CD4-positive, CD25-positive, alpha-beta regulatory T cell (primary cell): ENCODE measurements at places on chromosomes 6 and 20. TPM values are rescaled to one million over a fixed set of nuclear protein-coding genes. Genes with fewer than 3 reads are reported as not detected.

BHLHE23 gene
- total RNA-seq, result not detected

CCM2L gene
- not detected for total RNA-seq

CRIP3 gene
- total RNA-seq, result 3.8 TPM

DNA sequence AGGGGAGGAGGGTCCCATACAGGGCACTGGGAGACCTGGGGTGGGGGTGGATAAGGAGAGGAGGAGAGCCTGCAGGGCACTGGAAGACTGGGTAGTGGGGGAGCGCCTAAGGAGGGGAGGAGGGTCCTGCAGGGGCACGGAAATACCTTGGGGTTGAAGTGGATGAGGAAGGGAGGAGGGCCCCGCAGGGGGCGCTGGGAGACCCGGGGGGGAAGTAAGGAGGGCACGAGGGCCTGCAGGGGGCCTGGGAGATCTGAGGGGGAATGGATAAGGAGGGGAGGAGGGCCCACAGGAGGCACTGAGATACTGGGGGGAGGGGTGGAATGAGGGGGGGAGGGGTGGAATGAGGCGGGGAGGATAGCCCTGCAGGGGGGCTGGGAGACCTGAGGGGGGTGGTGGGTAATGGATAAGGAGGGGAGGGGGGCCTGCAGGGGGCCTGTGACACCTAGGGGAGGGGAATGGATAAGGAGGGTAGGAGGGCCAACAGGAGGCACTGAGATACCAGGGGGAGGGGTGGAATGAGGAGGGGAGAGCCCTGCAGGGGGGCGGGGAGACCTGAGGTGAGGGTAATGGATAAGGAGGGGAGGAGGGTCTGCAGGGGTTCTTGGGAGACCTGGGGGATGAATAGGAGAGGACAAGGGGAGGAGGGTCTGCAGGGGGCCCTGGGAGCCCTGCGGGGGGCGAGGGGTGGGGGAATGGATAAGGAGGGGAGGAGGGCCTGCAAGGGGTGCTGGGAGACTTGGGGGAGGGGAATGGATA is 567 bp upstream of the CTCFL start:
- H3K4me1 ChIP-seq, result no peaks in the 10 kb centered on the region
- no peak overlapping the region for H3K27ac ChIP-seq
- H3K27me3 ChIP-seq, result peaks cover 3% of the 10 kb centered on the region
- DNase-seq, result no peak
- no peaks in the 10 kb centered on the region for H3K36me3 ChIP-seq

GRCh38 chr20:20395903-20396568 is 28.1 kb downstream of the INSM1 start:
- H3K36me3 ChIP-seq, result peaks cover 6% of the 10 kb centered on the region
- DNase-seq, result no peak
- H3K4me3 ChIP-seq, result no peak overlapping the region
- H3K27me3 ChIP-seq, result no peaks in the 10 kb centered on the region
- no peak overlapping the region for H3K27ac ChIP-seq

- H3K4me1 ChIP-seq, result no peaks in the 10 kb centered on the region
- H3K27ac ChIP-seq, result no peak overlapping the region
- H3K27me3 ChIP-seq, result no peaks in the 10 kb centered on the region
- H3K36me3 ChIP-seq, result no peaks in the 10 kb centered on the region
- H3K4me3 ChIP-seq, result no peak overlapping the region
These were observed 736.4 kb upstream of the MARCKS start for GRCh38 chr6:113120582-113121285.

GRCh38 chr6:170112583-170112860 is 178.4 kb downstream of the DLL1 start:
- DNase-seq, result no peak
- H3K27me3 ChIP-seq, result no peaks in the 10 kb centered on the region
- no peaks in the 10 kb centered on the region for H3K4me1 ChIP-seq

GRCh38 chr20:10047427-10047826 is 12.6 kb downstream of the ANKEF1 start:
- H3K27me3 ChIP-seq, result no peaks in the 10 kb centered on the region
- H3K27ac ChIP-seq, result no peak overlapping the region
- DNase-seq, result no peak

DNA sequence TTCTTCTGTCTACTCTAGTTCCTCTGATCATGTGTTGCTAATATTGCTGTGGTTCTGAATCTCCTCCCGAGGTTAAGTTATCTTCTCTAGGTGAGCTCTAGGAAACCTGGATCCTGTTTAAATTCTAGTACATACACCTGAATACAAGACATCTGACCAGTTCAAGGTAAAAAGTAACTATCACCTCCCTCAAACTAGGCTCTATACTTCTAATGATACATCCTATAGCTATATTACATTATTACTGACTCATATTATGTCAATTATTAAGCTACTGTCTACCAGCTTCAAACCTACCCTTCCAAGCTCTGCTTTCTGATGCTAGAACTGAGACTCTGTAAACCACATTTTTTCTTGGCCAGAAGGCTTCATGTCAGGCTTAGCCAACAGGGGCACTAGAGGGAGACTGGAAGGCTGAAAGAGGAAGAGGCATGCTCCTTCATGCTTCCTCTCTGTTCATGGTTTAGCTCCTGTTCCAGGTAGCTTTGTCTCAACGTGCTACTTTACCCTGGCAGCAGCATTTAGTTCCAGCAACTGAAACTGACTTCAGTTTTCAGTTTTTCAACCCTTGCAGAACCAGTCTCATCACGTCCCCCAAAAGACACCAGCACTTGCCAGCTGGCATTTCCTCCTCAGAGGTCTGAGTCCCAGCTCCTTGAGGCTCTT is 148.4 kb upstream of the TOP1 start:
- no peaks in the 10 kb centered on the region for H3K27me3 ChIP-seq
- H3K4me3 ChIP-seq, result no peak overlapping the region
- no peak for DNase-seq

GRCh38 chr6:24858177-24858653 is 59.5 kb upstream of the ARMH2 start:
- H3K27me3 ChIP-seq, result no peaks in the 10 kb centered on the region
- peaks cover 89% of the 10 kb centered on the region for H3K36me3 ChIP-seq
- peaks cover 75% of the 10 kb centered on the region for H3K4me1 ChIP-seq

TSBP1 gene
- not detected for total RNA-seq

DNA sequence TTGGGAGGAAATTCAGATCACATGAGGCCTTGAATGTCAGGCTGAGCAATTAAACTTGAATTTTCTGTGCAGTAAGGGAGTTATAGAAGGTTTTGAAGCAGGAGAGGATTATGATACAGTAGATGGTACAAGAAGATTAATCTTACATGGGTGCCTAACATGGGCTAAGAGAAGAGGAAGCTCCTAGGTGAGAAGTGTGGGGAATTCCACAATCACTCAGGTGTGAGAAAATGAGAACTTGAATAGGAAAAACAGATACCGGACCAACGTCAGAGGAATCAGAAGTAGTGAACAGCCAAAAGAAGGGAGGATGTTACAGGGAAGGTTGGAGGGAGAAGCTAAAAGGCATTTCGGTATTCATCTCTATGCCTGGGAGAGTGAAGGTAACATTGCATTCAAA is 250.7 kb upstream of the SLC35B3 start:
- H3K27me3 ChIP-seq, result no peaks in the 10 kb centered on the region
- DNase-seq, result no peak
- no peak overlapping the region for H3K27ac ChIP-seq
- no peak overlapping the region for H3K4me3 ChIP-seq
- no peaks in the 10 kb centered on the region for H3K4me1 ChIP-seq

CPNE5 gene
- total RNA-seq, result 4.3 TPM

DNA sequence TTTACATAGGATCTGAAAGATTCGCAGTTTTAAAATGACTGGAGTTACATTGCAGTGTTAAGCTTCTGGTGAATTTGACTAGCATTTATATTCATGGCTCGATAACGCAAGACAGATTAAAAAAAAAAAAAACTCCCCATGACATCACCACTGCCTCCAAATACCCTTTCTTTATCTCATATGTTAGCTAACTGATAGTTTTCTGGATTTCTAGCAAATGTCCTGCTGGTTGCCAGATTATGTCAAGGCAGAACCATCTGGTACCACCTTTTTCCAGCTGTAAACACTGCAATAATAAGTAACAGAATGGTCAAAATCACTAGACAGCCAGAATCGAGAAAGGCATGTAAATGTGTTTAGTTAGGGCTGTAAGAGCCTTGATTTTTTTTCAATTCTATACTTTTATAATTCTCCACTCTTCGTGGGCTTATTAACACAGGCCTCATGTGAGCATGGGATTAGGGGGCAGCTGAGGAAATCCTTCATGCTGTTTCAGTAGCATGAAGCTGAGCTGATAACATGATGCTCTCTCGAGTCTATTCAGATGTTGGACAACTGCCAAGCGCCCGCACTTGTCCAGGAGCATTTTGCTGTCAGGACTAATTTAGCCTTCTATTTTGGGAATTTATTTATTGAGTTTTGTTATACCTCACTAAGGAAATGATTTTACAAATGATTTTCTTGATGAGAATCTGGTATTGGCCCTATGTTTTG is 166.0 kb upstream of the SCGN start:
- H3K4me3 ChIP-seq, result no peak overlapping the region
- H3K27me3 ChIP-seq, result peaks cover 2% of the 10 kb centered on the region
- H3K4me1 ChIP-seq, result peaks cover 3% of the 10 kb centered on the region
- no peaks in the 10 kb centered on the region for H3K36me3 ChIP-seq
- H3K27ac ChIP-seq, result no peak overlapping the region
- no peak for DNase-seq

GRCh38 chr20:10644458-10645204 is 29.2 kb downstream of the JAG1 start:
- no peak for DNase-seq
- H3K4me1 ChIP-seq, result no peaks in the 10 kb centered on the region
- no peaks in the 10 kb centered on the region for H3K36me3 ChIP-seq
- H3K27ac ChIP-seq, result no peak overlapping the region
- H3K27me3 ChIP-seq, result no peaks in the 10 kb centered on the region
